ENCODE measurements at places on chromosomes 4 and X.

DNA sequence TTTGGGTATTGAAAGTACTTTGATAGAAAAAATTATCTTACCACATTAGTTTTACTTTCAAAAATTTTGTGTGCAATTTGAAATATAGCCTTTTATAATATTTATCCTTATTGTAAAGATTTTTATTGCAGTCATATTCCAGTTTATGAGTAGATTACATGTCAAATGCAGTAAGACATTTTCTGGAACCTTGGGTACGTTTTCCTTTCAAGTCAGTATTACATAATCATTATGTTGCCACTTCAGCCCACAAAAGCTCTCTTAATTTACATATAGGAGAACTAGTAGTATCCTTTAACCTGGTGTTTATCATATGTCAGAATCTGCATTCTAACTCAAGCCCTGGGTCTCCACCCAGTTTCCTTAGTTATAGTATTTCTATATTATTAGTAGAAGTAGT is 98.5 kb downstream of the CENPC start:
- DNase-seq: no peak

DNA sequence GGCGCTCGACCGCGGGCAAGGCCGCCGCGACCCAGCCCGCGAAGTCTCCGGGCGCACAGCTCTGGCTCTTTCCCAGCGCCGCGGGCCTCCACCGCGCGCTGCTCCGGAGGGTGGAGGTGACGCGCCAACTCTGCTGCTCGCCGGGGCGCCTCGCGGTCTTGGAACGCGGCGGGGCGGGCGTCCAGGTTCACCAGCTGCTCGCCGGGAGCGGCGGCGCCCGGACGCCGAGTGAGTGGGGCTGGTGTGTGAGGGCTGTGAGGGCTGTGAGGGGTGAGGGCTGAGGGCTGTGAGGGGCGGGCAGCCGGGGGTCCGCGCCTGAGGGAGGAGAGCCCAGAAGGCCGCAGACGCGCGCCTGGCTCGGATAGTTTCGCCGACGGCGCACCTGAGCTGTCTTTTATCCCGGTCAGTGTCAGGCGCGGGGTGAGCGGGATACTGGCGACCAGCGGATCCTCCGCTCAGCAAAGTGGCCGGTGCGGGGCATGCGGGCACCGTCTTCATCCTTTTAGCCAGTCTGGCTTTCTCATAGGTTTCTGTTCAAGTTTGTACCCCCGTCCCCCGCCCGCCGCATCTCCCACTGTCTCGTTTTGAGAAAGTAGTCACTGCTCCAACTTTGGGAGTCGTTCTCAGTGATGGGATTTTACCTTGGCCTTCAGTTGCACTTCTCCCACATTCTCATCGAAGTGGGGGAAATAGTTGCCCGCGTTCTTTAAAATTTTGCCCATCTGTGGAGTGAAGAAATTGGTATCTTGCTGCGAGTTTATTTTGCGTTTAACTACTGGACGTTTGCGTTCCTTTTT is 586 bp downstream of the HERC5 start:
- no peak for DNase-seq

GRCh38 chr4:12137575-12137974 is 708.9 kb upstream of the HS3ST1 start:
- no peak for DNase-seq

DNA sequence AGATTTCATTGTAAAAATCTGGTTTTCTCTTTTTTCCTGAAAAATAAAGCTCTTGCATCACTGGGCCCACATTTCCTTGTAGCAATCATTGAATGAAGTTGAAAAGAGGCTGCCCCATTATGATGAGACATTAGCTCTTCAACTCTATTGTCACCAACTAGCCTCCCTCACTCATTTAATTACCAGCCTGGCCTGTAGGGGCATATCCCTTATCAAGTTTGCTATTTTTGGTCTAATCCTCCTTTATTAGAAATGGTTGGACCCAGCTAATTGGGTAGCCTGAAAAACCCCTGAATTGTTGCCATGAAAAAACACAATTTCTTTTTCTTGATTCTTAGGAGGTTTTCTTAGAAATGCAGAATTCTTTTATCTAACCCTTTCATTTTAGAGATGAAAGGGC is 164.6 kb upstream of the CASK start:
- no peak for DNase-seq

GRCh38 chr4:20565075-20565721 is 135.1 kb upstream of the PACRGL start:
- no peak for DNase-seq
